ENCODE measurements at places on chromosomes 1 and 21.

DNA sequence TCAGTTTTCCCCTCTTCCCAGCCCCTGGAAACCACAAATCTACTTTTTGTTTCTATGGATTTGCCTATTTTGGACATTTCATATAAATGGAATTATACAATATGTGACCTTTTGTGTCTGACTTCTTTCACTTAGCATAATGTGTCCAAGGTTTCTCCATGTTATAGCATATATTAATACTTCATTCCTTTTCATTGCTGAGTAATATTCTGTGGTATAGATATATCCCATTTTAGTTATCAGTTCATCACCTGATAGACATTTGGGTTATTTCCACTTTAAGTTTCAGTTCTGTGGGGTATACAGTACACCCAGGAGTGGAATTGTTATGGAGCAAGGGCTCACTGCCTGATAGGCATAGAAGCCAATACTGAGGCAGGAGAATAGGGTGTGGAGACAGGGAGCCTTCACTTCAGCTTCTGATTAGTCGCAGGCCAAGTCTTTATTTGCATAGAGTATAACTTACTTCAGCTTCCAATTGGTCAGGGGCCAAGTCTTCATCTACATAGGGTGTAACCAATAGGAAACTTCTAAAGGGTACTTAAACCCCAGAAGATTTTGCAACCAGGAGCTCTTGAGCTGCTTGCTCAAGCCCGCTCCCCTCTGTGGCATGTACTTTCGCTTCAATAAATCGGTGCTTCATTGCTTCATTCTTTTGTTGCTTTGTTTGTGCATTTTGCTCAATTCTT lies 8.3 kb upstream of the NVL start:
- DNase-seq = peak; percentile 24

DNA sequence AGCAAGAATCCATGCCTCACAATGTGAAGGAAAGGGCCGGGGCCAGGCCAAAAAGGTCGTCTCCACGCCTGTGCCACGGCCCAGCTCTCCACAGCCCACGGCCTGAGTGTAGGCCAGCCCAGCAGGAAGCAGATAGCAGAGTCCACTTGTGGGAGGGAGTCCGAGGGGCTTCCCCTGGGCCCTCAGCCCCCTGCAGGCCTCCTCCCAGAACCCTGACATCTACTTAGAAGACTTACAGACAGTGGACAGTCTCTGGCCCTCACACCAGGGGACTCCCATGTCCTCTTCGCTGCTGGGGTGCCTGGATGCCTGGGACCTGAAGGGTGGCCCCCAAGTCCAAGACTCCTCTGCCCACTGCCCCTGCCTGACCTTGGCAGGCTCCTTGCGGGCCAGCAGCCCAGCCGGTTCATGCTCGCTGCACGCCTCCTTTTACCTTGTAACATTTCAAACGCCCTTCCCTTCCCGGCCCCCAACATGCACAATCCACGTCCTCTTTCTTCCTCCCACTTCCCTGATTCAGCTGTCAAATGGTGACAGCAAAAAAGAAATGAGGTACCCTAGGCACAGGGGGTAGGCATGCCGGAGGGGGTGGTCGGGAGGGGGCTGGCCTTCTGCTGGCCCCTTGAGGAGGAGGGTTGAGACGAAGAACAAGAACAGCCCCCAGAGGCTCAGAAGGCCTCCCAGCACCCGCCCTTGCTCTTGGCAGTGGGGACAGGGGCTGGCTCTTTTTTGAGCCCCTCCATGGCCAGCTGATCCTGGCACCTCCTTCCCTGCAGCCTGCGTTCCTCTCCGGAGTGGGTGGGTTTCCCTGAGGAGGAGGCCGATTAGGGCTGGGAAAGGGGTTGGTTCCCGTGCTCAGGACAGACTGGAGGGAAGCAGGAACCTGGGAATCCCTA lies 997 bp upstream of the PTPN7 start:
- no peak for DNase-seq

GRCh38 chr1:167463875-167464575 lies 54.3 kb downstream of the CD247 start:
- no peak for DNase-seq

GRCh38 chr1:43831851-43832250 lies 101.8 kb upstream of the ARTN start:
- DNase-seq = no peak

DNA sequence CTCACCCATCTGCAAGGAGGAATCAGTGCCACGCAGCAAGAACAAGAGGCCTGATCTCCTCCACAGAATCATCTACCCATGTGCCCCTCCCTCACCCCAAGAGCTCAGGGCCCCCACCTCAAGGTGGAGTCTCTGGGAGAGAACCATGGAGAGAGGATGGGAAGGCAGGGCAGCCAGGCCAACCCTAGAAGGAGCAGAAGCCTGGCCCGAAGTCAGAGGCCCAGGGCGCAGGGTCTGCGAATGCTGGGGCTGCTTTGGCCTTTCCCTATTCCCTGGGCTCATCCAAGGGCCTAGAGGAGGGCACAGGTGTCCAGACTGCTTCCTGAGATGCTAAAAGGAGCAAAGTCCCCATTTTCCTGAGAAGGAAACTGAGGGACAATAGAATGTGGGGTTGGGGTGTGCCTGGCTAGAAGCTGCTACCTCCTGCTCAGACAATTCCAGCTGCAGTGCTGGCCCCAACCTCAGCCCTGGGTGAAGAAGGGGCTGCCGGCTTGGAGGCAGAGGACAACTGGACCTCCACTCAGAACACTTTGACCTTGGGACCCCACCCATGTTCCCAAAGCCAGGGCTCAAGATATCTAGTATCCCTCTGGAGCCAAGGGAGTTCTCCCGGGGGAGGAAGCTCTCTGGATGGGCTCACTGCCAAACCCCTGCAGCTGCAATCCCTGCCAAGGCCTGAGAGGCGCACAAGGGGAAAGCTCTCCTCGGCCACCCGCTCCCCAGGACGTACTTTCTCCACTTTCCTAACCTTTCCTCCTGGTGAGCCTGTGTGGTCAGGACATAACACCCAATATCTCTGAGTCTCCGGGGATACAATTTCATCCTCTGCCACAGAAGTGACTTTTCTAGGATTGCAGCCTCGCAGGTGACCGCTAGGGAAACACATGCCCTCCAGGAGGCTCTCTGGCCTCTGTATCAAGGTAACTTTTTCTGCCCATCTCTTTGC lies 16.6 kb upstream of the LEMD1 start:
- peak; percentile 25 for DNase-seq

DNA sequence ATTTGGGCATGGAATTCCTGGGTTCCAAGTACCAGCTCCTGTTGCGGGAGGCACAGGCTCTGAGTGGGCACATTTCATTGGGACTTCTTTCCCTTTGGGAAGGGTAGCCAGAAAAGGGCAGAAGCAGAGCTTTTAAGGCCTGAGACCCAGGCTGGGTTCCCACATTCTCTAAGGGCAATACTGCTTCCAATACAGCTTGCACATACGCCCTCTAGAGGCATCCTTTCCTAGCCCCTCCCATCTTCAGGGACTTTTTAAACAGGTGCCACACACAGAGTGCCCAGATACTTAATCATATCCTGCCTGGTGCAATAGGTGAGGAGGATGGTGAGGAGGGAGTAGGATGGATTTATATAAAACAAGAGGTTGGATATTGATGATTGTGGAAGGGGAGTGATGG lies 5.7 kb downstream of the GPR88 start:
- DNase-seq = peak; percentile 20

Data from NCI-H446 (cell line).